ENCODE measurements at places on chromosomes 13 and 19. TPM values are rescaled to one million over a fixed set of nuclear protein-coding genes. Genes with fewer than 3 reads are reported as not detected.

The UNC13A gene
- 6.5 TPM for total RNA-seq

The SHANK1 gene
- total RNA-seq: 6.4 TPM

The TLE6 gene
- 2.7 TPM for total RNA-seq

The ZNF534 gene
- total RNA-seq: 0.07 TPM

The TEX26 gene
- not detected for total RNA-seq

The ARHGAP45 gene
- 2.1 TPM for total RNA-seq

The SIGLEC11 gene
- total RNA-seq: not detected

The HOMER3 gene
- total RNA-seq: 113 TPM

The ZNF491 gene
- total RNA-seq: 3.0 TPM

The MBOAT7 gene
- total RNA-seq: 93.0 TPM

The ZNF763 gene
- 1.1 TPM for total RNA-seq

The ZNF177 gene
- 1.3 TPM for total RNA-seq

The ZNF91 gene
- total RNA-seq: 16.0 TPM
